ENCODE measurements at places on chromosomes 6 and 20.

DNA sequence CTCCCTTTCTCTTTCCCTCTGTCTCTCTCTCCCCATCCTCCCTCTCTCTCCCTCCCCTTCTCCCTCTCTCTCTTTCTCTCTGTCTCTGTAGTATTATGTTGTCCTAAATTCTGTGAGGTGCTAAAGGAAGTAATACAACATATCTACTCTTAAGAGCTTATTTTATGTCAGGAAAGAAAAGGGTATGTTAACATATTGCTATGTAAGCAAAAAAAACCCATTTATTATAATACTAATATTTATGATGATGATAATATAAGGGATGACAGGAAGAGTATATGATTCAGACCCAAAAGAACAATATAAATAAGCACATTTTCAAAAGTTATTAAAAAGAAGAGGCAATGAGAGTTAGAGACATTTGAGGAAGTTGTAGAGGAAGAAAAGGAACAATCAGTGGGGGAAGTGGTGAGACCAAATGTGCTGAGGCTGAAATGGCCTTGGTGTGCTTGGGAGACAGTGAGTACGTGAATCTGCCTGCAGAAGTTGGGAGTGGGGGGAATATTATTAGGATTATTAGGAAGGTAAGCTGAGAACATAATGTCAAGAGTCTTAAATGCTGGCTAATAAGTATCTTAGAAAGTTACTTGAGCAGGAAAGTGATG, 303.6 kb upstream of the FERMT1 start:
- no peak for DNase-seq

- DNase-seq = no peak
Observed at GRCh38 chr6:109330263-109330662, 52.0 kb downstream of the CD164 start.

GRCh38 chr20:3710703-3711483, 1.5 kb downstream of the SIGLEC1 start:
- peak; percentile 69 for DNase-seq

DNA sequence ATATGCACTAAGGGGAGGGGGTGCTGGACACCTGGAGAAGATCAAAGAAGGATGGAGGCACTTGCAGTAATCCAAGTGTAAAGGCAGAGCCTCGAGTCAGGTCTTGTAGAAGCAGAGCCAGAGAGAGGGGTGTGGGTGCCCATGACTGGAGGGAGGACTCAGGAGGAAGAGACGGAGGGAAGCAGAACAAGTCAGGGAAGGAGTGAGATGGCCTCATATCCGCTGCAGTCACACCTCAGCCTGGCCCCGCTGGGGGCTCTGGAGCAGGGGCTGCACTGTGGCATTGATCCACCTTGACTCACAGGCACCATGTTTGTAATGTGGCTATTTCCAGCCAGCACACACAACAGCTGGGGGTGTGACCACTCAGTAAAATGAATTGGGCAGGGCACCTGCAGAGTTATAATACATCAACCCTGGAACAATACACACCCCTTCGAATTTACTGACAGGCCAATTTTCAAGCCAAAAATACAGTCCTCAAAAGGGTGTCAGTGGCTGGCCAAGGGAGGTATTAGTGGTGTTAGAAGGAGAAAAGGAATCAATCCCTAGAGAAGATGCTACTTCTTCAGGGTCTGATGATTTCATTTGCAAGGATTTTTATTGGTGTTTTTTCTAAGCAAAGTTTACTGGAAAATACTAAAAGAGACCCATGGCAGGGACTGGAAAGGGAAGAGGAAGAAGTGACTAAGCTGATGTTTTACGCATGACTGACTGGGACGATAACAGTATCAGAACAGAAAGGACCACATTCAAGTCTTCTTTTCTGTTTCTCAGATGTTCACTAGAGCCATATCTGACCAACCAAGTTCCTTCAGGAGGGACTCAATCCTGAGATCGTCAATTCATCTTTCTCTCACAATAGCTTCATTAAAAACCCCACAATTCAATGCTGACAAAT, 18.9 kb upstream of the NXT1 start:
- no peak for DNase-seq

DNA sequence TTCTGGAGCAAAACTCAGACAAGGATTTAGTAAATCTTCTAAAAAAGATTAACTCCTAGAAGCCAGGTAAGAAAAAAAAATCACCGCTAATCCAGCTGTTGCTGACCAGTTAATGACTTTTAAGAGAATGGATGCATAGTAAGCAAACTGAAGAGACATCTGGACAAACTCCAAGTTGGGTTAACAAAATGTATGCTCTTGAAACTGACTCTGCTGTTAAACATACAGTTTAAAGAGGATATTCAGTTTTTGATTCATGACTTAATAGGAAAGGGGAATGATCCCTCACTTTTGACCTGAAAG, 70.4 kb downstream of the PLAGL1 start:
- no peak for DNase-seq

DNA sequence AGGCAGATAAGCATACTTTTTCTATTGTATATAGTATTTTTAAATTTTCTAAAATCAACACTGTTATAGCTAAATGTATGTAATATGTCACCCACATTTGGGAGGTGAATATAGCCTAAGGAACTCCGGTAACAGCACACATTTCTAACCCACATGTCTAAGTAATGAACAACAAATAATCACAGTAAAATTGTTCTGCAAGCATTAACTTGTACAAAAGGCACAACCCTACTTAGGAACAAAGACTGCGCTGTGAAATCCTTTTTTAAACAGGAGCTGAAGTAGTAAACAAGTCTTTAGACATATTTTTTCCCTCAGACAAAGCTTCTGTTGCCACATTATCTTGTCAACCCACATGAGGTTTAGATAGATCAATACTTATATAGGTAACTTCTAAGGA, 872.4 kb upstream of the SLC35B3 start:
- no peak for DNase-seq

DNA sequence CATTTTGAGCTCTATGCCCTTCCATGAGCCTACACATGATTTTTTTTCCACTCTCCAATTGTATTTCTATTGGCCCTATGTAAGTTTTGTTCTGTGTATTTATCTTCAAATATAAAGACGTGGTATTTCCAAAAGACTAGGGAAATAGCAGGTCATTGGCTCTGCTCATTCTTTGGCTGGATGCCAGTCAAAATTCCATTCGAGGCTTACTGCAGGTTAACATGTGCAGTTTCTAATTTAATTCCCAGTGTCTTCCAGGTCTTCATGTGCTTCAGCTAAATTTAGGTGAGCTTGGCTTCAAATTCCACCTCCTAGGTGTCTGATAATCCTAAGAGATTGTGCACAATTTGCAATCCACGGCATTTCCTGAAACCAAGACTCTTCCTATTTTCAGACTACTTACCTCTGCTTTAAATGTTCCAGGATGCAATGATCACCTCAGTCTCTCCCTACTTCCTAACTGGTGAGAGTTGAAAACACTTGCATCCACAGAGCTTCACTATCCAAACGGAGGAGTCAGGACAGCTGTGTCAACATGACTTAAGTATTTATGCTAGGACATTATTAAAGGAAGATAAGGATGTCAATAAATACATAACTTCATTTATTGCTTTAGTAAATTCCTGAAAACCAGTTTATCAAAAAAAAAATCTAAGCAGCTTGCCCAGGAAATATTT, 236.1 kb downstream of the COL12A1 start:
- DNase-seq = no peak

- DNase-seq = no peak
Observed at GRCh38 chr20:37880726-37881591, 22.0 kb upstream of the VSTM2L start.

GRCh38 chr20:52191916-52192718, 538 bp upstream of the ZFP64 start:
- peak; percentile 68 for DNase-seq

GRCh38 chr6:97059473-97059872, 134.9 kb downstream of the KLHL32 start:
- DNase-seq = no peak

DNA sequence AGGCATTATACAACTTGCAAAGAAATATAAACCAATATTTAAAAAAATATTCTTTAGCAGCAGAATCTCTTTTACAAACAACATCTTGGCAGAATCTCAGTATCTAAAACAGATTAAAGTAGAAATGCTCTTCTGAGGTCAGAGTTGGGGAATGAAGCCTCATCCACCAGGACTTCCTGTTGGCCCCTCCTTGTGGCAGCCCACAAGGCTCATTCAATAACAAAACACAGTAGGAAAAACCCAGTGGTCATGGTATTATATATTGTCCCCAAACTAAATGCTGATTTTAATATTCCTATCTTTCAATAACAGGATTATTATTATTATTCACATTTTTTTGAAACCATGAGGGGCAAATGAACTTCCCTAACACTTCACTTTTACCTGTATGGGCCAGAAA, 368.6 kb downstream of the BTBD9 start:
- DNase-seq = no peak

GRCh38 chr6:167712731-167713475, 113.8 kb upstream of the AFDN start:
- DNase-seq = no peak

DNA sequence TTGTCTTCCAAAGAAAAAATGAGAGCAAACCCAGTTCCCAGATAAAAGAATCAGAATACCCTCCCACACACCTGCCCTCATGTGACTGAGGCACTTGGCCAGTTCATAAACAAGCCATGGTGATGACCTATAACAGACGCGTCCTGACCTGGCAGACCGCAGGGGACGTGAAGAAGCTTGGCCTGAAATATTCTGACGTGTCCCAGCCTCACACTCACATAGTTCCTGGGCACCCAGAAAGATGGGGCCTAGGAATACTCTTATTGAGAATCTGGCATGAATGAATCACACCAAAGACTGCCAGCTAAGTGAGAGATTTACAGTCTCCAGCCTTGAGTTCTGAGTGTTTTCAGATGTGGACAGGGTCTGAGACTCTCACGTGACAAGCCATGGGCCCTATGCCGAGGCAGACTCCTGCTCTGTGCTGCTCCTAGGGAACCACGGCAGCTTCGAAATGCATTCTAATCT, 17.2 kb upstream of the MAP3K4 start:
- DNase-seq = no peak

GRCh38 chr6:92779746-92780145, 639.6 kb downstream of the EPHA7 start:
- no peak for DNase-seq

DNA sequence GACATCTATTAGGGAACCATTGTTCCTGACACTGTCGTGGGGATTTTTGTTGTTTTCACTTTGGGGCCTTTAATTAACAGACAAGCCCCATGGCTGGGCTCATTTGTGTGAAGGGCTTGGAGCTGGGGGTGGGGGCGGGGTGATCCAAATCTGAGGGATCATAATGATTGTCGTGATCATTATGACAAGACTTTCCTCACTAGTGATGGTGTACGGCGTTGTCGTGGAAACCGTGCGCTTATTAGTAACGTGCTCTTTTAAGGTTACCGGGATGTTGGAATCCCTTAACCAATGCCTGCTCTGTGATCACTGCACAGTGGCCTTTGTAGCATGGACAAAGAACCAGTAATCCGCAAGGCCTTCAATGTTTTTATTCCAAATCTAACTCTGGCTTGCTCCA, 18.6 kb downstream of the PDYN start:
- no peak for DNase-seq

- no peak for DNase-seq
Observed at GRCh38 chr6:163063561-163063960, 335.8 kb downstream of the PACRG start.

DNA sequence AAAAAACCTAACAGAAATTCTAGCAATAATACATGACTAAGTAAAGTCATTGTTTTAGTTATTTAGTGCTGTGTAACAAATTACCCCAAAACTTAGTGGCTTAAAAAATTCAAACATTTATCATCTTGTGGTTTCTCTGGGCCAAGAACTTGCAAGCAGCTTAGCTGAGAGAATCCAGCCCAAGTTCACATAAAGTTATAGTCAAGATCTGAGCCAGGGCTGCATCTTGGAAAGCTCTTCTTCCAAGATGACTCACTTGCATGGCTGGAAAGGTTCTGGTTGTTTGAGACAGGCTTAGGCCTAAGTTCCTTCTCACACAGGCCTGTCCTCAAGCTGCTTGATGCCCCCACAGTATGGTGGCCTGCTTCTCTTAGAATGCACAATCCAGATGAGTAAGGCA, 217.8 kb upstream of the TSHZ2 start:
- no peak for DNase-seq

DNA sequence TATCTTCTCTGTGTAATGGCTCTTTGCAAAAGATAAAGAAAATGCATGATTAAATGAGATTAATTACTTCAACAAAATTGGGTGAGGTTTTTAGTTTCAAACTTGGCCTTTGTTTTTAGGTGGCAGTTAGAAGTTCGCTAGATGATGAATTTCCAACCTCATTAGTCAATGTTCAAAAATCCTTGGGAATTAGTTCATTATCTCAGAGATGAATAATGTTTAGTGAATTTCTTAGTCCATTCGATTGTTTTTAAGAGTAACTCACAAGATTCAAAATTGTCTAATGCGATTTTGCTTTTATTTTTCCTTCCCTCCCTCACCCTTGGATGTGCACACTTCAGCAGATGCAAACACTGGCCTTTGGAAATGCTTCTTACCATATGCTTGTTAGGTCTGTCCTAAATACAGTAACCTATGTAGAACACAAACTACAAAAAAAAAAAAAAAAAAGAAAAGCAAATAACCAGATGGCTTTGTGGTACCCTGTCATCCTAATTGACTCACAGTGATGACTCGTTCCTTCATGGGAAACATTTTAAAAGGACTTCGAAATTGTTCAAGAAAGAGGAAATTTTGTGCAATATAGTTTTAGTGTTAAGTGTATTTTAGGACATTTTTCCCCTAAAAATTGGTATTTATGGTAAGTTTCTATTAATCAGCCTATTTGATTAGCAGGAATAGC, 66.7 kb downstream of the FAM229B start:
- DNase-seq = no peak

DNA sequence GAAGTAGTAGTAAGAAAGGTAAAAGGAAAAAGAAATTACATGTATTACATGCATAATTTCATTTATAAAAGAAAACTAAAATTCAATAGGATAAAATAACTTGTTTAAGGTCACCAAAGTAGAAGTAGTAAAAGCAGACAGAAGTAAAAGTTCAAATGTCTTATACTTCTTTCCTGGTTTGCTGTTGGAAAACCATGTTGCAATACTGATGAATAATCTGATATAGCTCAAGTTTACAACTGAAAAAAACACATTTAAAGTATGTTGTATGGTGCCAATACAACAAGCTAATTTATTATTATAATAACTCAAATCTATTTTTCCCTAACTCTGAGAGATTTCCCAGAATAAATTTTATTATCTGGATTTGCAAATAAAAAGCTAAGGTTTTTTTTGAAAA, 78.3 kb downstream of the PHIP start:
- DNase-seq = no peak

DNA sequence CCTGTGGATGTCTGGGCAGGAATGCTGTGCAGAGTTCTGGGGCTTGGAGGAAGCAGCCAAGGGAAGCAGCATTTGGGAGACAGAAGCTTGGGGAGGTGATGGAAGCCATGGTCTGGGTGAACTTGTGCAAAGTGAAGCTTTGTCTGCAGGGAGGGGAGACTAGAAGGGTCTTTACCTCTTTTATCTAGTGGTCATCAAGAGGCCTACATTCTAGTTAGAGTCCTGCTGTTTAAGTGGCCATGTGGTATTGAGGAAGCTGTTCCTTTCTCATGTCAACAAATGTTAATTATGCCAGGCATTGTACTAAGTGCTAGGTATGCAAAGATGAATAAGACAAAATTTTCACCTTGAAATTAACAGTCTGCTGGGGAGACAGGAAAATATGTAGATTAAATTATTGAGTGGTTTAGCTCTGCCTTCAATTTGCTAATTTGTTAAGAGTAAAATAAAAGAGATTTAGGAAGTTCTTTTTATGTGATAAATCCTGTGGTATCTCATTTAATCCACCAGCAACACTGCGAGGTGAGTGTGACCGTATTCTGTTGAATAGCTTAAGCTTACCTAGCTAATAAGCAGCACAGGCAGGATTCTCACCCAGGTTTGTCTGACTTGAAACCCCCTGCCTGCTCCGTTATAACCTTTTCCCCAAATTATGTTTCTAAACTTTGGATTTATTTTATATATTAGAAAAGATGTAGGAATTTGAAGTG, 43.1 kb downstream of the ARID1B start:
- no peak for DNase-seq

Measured in CD4-positive, alpha-beta memory T cell (primary cell).